ENCODE measurements at places on chromosomes 5 and 9. TPM values are rescaled to one million over a fixed set of nuclear protein-coding genes. Genes with fewer than 3 reads are reported as not detected.

GRCh38 chr5:1093361-1093760 lies 18.5 kb downstream of the SLC12A7 start:
- peak; percentile 80 for DNase-seq

GRCh38 chr5:96031811-96032261 lies 70.2 kb upstream of the ELL2 start:
- no peak for DNase-seq

GRCh38 chr5:154055201-154055600 lies 16.4 kb downstream of the MFAP3 start:
- DNase-seq, result no peak

- no peak for DNase-seq
Measured at GRCh38 chr9:14221558-14221957, 92.4 kb downstream of the NFIB start.

- DNase-seq, result no peak
Measured at GRCh38 chr9:84821431-84821830, 151.9 kb downstream of the NTRK2 start.

DNA sequence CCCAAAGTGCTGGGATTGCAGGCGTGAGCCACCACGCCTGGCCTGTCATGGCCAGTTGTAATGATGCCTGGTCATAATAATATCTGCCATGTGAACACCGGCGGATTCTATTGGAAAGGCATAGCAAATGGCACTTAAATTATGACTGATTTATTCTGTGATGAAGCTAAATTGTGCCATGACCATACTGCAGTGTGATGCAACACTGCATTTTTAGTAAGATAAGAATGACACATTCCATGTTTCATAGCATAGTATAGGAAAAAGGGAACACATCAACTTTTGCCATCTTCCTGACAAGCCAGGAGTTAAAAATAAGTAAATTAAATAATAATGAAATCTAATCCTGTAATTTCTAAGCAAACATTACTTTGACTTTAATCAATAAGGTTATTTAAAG lies 30.4 kb upstream of the BICD2 start:
- DNase-seq, result no peak

GRCh38 chr5:159727167-159727566 lies 189.1 kb upstream of the ADRA1B start:
- no peak for DNase-seq

DNA sequence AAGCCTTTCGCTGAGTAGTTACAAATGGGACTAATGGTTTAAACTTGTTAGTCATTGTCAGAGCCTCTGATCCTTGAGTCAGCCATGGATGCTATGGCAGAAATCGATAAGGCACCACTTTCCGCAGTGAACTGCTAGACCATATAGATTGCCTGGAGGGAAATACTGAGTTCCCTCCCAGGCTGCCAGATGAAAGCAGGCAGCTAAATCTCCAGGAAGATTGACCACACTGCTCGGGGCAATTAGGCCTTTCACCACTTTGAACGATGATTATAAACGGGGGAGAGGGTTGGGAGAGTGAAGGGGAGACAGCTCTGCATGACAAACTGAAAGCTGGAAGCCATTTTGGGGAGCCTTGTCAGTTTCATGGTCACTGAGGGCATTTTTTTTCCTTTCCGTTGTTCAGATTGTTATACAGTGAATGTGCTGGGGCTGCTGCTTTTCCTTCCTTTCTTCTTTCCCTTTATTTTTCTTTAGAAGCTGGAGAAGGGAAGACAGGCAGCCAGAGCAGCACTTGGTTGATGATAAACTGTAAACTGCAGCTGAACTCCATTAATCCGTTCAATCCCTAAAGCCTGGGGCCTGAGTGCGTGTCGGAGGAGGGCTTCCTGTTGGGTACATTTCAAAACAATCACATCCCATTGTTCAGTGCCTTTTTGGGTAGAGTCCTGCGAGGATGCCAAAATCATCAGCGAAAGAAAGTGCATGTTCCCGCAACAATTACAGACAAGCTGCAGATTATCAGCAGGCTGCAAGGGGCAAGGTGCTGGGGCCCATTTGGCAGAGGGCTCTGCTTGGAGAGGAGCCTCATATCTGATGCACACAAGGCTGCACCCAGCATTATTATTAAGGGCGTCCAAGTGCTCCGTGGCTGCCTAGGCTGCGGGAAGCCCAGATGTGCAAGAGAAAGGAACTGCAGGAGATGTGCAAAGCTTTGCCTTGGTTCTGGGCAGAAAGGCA lies 308.4 kb downstream of the PSAT1 start:
- no peak for DNase-seq

DNA sequence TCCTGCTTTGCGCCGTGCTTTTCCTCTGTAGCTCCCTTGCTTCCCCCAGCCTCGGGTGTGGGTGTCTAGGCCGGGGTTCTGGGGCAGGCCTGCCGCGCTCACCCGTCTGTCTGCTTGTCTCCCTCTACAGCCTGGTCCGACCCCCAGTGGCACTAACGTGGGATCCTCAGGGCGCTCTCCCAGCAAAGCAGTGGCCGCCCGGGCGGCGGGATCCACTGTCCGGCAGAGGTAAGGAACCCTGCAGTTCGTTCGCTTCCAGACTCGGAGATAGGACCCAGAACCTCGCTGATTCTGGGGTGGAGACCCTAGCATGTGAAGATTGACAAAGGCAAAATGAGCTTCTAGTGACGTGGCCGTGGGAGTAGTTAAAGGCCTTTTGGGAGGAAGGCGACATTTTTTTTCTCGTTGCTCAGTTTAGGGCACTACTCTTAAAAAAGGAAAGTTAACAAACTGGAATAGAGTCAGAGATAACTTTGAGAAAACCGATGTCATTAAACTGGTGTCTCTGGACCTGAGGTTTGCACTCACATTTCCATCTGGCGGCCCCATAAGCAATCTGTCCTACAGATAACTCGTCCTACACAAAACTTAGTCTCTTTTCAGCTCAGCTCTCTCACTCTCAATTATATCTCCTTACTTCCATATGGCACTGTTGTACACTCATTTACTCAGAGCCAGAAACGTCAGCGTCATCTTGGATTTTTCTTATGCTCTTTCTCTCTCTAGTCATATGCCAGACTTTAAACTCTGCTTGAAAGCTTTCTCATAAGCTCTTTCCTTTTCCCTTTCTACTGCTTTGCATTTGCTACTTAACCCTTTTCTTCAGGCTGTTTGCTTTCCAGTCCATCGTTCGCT lies 561 bp downstream of the SEC61B start:
- DNase-seq, result no peak

DNA sequence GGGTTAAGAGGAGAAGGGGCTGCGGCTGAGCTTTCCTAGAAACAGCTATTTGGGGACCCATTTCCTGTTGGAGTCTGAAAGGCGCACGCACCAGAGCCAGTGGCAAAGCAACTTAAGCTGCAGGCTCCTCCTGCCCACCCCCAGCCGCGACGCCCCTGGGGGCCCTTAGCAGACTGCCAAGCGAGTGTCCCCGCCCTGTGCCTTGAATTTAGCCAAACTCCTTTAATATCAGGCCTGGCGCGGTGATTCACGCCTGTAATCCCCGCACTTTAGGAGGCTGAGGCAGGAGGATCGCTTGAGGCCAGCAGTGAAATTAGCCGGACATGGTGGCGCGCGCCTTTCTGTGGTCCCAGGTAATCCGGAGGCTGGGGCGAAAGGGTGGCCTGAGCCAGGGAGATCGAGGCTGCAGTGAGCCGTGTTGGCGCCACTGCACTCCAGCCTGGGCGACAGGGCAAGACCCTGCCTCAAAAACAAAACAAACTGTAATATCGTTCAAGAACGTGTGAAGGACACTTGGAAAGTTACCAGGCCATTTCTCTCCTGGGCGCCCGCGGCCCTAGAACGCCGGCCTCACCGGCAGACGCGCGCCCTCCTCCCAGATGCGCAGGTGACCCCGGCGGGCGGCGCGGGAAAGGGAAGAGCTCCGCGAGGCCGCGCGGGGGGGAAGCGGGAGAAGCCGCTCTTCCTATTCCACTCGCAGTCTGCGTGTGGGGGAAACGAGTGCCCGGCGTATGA lies 1.0 kb upstream of the F2R start:
- no peak for DNase-seq

- peak; percentile 42 for DNase-seq
Measured at GRCh38 chr9:115198001-115198400, 80.0 kb upstream of the TNC start.

DNA sequence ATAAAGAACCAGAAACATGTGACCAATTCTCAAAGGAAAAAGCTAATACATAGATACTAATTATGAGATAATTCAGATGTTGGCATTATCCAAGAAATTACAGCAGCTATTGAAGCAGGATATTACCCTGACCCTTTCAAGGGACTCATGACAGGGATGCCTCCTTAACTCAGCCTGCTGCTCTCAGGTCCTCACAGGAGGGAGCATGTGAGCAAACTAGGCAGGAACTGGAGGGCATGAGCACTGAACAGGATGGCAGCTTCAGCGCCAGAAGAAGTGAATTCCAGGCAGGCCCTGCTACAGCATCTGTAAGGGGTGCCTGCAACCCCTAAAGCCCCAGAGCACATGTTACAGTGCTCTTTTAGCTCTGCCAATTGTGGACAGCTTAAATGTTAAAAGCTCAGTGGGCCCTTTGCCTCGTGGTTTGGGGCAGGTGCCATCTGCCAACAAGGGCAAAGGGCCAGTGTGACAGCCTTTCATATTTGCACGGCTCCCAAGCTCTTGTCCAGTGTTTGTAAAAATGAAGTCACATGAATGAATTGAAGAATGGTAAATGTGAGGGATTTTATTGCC lies 464.7 kb upstream of the COX7C start:
- no peak for DNase-seq

- DNase-seq, result no peak
Measured at GRCh38 chr5:32008746-32009145, 165.4 kb downstream of the GOLPH3 start.

- DNase-seq, result no peak
Measured at GRCh38 chr5:18736051-18736398, 1101.8 kb downstream of the TAF11L14 start.

DNA sequence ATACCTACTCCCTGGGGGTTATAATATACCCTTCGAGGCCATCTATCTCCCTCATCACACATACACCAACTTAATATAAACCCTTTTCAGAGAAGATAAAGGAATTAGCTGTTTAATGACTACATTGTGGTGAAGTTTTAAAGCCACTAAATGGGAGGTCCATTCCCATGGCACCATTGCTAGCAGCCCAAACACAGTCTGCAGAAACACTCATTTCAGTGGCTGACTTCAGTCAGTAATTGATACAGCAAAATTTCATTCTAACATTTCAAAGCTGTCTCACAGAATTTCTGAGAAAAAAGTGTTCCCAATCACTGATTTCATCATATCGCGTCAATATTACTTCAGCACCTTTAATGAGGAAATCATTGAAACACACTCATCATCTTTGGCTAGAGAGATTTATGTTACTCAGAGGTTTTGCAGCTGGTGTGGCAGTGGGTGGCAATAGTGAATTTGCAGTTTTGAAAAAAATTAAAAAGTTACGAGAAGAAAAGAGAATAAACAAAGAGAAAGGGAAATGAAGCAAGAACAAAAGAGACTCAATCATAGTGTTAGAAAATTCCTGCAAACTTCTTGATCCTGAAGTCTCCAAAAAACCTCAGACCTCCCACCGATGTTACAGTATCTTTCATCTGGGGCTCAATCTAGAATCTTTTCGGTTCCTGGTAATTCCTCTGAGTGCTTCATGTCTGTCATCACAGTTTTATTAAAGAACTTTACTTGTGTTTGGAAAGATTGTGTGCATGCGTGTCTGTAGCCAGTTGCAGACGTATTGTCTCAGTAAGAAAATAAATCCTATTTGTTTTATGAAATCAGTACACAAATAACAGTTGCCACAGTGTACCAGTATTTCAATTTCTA lies 105.0 kb downstream of the ERCC6L2 start:
- no peak for DNase-seq

DNA sequence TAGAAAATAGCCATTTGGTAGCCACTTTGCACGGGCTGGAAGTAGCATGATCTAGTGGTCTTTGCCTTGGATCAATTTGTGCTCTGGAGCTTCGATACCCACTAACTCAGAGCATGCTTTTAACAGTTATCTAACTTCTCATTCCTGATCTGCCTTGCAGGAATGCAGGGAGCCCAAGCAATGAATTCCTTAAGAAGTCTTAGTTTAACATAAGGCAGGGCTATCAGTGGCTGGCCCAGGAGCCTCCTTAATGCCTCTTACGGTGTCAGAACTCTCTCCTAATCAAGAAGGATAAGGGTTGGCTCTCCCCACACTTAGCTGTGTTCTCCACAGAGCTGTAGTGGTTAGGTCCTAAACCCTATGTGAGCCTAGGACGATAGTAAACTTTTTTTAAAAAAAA lies 95.8 kb upstream of the TBCA start:
- DNase-seq, result no peak

- no peak for DNase-seq
Measured at GRCh38 chr9:121527371-121527770, 27.7 kb upstream of the GGTA1 start.

GRCh38 chr5:176185133-176185733 lies 53.0 kb upstream of the SIMC1 start:
- DNase-seq, result no peak

DNA sequence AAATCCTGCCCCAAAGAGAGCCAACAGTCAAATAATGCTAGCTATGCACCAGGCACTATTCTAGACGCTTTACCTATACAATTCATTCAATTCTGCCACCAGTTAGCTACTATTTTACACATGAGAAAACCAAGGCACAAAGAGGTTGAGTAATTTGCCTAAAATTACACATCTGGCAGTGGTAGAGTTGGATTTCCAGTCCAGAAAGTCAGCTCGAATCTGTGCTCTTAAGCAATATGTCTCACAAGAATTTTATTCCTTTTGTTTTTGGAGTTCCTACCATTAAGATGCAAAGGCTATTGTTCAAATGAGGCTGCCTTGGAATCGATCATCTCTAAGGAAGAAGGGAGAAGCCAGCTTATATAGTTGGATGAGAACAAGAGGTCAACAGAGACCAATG lies 256.9 kb upstream of the RASA1 start:
- no peak for DNase-seq

DNA sequence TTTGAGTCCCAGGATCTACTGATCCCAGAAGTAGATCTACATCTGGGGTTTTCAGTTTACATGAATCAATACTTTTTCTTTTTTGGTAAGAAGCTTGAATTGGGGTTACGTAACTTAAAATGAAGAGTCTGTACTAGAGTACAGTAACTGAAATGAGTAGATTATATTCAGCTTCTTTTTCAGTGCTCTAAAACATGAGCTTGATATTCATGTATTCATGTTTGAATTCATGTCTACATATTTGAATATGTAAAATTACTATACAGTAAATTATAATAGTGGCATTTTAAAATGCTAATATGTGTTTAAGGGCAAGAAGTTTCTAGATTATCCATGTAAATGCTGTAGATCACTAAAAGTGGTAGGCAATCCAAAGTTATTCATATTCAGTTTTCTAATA lies 14.8 kb downstream of the POU5F2 start:
- DNase-seq, result no peak

GRCh38 chr5:141821430-141821925 lies 56.7 kb downstream of the PCDH1 start:
- DNase-seq, result no peak

Gene PPP3R2
- total RNA-seq, result 0.12 TPM

Gene FGD3
- total RNA-seq, result 3.6 TPM

Gene NUTM2G
- total RNA-seq, result not detected

Gene SLC6A7
- 13.2 TPM for total RNA-seq

Gene RASEF
- total RNA-seq, result 54.6 TPM

Gene PCAT7
- total RNA-seq, result 3.4 TPM

Gene TLX3
- total RNA-seq, result not detected

Gene BSPRY
- 32.6 TPM for total RNA-seq

Gene IL5
- not detected for total RNA-seq

Gene PGGT1B
- 69.7 TPM for total RNA-seq

Gene PFDN1
- 37.2 TPM for total RNA-seq

Data from left colon (tissue), 2 donors.